ENCODE measurements at places on chromosomes 2 and 18. TPM values are rescaled to one million over a fixed set of nuclear protein-coding genes. Genes with fewer than 3 reads are reported as not detected.

Gene SLC9A2
- under 0.01 TPM for total RNA-seq

Gene KIF1A
- not detected for total RNA-seq

Gene SLC4A3
- total RNA-seq = 0.13 TPM

Gene RTP5
- not detected for total RNA-seq

Gene KYNU
- 0.43 TPM for total RNA-seq

Gene CCDC68
- 3.0 TPM for total RNA-seq

Gene IL1R1
- 10.9 TPM for total RNA-seq

Gene SP9
- not detected for total RNA-seq

Gene OTX1
- total RNA-seq = 0.27 TPM

Gene XDH
- under 0.01 TPM for total RNA-seq

Gene UBE2E3
- total RNA-seq = 81.1 TPM

Gene DSC3
- under 0.01 TPM for total RNA-seq

Gene SCYGR4
- total RNA-seq = not detected

Gene SCN1A
- not detected for total RNA-seq

Gene SERTAD2
- 15.1 TPM for total RNA-seq

Gene CHPF
- total RNA-seq = 0.40 TPM

Gene LCT
- total RNA-seq = under 0.01 TPM

Gene CCDC178
- not detected for total RNA-seq

Gene RGPD3
- 0.53 TPM for total RNA-seq

Gene NTSR2
- total RNA-seq = not detected

Gene CCT4
- total RNA-seq = 274 TPM

Gene ALS2
- total RNA-seq = 53.1 TPM

Gene FAM98A
- 70.7 TPM for total RNA-seq

Gene ZSWIM2
- not detected for total RNA-seq

Gene POTEI
- 0.66 TPM for total RNA-seq

Gene HAAO
- total RNA-seq = not detected

Gene FBXO36
- total RNA-seq = 1.6 TPM
